ENCODE measurements at places on chromosomes 7 and 10.
A peak's percentile ranks its signal among the peaks of the same experiment; 100 is the strongest.

GRCh38 chr7:123604739-123605138, 3.1 kb downstream of the ASB15 start:
- H3K27ac ChIP-seq: no peak overlapping the region
- no peaks in the 10 kb centered on the region for H3K4me1 ChIP-seq
- DNase-seq: no peak
- no peak overlapping the region for H3K4me3 ChIP-seq

DNA sequence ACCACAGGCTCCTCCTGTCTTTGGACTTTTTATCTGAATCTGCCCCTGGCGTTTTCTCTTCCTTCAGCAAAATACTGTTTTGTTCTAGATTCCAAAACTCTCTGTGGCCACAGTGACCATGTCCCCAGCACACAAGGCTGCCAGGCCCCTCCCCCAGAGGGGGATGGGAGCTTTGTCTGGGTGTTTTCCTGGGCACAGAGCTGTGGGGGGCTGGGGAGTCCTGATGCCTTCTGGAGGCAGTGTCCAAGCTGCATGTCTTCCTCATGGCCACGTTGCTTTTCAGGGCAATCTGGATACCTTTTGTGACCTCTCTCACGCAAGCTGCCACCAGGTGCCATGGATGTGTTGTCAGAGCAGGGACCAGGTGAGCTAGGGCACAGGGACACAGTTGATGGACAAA, 26.2 kb downstream of the ANTXRL start:
- H3K27me3 ChIP-seq: no peaks in the 10 kb centered on the region
- no peak overlapping the region for H3K4me3 ChIP-seq
- peak; percentile 36 for DNase-seq
- no peaks in the 10 kb centered on the region for H3K36me3 ChIP-seq
- H3K4me1 ChIP-seq: no peaks in the 10 kb centered on the region

- no peak overlapping the region for H3K27ac ChIP-seq
- H3K4me1 ChIP-seq: no peaks in the 10 kb centered on the region
- no peak for DNase-seq
- H3K36me3 ChIP-seq: no peaks in the 10 kb centered on the region
- H3K27me3 ChIP-seq: no peaks in the 10 kb centered on the region
Observed at GRCh38 chr7:50196719-50197118, 103.7 kb upstream of the ZPBP start.

- no peaks in the 10 kb centered on the region for H3K36me3 ChIP-seq
- H3K4me3 ChIP-seq: no peak overlapping the region
- no peak overlapping the region for H3K27ac ChIP-seq
- no peaks in the 10 kb centered on the region for H3K4me1 ChIP-seq
- DNase-seq: no peak
- no peaks in the 10 kb centered on the region for H3K27me3 ChIP-seq
Observed at GRCh38 chr10:51758366-51758765, 59.0 kb upstream of the CSTF2T start.

- H3K4me3 ChIP-seq: no peak overlapping the region
- H3K27ac ChIP-seq: no peak overlapping the region
- no peaks in the 10 kb centered on the region for H3K36me3 ChIP-seq
- peaks cover 12% of the 10 kb centered on the region for H3K4me1 ChIP-seq
Observed at GRCh38 chr10:61895898-61896600, 5.5 kb upstream of the ARID5B start.
